Putamen (tissue), 1 donor: ENCODE measurements at places on chromosomes 3 and 15.
A peak's percentile ranks its signal among the peaks of the same experiment; 100 is the strongest.

DNA sequence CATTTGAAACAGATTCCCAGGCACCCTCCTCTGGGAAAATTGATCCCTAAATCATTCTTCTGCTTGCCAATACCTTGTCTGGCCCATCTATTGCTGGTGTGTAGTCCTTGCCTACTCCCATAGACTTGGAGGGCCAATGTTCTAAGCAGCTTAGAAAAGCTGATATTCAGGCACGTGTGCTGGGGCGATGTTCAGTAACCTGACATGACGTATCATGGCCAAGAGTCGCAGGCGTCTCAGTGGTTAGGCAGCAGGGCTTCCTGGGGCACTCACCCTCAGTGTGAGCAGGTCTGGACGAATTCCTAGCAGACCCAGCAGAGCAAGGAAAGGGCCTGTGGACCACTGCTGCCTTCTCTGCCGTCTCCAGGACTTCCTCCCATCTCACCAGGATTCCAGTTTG lies 21.6 kb downstream of the EPHB1 start:
- DNase-seq: no peak

- no peak for DNase-seq
Measured at GRCh38 chr3:114389156-114389555, 95.3 kb downstream of the TIGIT start.

DNA sequence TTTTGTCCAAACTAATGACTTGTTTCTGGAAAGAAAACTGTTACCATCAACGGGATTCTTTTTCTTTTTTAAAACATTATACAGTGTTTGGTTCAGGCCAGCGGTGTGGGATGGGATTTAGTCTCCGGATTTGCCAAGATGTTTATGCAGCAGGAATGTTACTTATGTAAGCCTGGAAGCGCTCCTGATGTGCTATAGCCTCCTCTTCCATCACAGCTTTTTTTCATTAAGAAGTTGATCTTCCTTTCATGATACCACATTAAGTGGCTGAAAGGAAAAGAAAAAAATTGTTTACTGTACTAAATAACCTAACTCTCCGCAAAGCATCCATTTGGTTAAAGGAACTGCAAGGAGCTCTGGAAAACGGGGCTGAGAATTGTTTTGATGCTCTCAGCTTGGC lies 120.5 kb upstream of the ALDH1A3 start:
- DNase-seq: no peak

- DNase-seq: peak; percentile 28
Measured at GRCh38 chr3:57803647-57804081, 47.6 kb downstream of the SLMAP start.

- no peak for DNase-seq
Measured at GRCh38 chr3:5006755-5007202, 27.5 kb downstream of the BHLHE40 start.

DNA sequence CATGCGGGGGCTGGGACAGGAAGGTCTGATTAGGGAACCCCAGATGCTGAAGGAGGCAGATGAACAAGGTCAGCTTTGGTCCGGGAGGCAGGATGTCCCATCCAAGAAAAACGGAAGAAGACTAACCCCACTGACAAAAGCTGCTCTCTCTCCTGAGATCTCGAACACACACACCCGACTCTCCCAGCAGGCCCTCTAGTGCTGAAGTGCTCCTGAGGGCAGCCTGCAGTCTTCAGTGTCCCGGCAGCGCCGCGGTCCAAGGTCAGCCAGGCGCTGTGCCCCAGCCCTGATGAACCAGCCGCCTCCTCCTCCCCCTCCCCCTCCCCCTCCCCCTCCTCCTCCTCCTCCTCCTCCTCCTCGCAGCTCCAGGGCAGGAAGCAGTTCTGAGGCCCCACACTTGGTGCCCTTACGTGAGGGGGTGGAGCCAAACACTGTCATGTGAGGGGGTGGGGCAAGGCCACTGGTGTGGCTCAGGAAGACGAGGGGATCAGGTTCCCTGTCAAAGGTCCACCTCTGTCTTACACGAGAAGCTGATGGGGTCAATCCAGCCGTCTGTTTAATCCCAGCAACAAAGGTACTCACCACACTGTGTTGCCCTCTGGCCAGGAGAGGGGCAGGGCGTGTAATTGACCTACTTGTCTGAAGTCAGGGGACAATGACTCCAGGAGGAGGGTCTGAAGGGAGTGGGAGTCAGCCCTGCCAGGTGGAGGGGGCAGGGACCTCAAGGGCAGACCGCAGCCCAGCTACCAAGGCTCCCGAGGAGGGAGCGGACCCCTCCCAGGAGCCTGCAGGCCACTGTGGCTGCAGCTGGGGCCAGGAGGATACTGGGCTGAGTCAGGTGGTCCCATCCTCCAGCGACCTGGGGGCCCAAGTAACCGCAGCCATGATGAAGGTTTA lies 34.3 kb downstream of the PRR23E start:
- no peak for DNase-seq

DNA sequence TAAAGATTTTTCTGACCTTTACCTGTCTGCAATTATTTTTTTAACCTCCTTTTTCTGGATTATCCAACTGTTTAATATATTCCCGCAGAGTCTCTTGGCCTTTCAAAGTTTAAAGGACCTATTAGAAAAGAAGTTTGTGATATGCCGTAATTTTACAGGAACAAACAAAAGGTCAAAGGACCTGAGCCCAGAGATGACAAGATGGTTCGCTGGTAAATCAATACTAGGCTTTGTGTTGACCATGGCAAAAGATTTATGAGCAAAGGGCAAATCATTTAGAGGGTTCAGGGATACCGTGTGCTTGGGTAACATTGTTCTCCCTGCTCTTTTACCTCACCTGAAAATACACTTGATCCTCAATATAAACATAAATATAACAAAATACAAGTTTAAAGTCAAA lies 923.5 kb downstream of the ROBO1 start:
- DNase-seq: no peak

- DNase-seq: no peak
Measured at GRCh38 chr3:156160647-156161046, 40.3 kb downstream of the KCNAB1 start.
